LHCN-M2 (cell line): ENCODE measurements at places on chromosomes 7 and 10.
A peak's percentile ranks its signal among the peaks of the same experiment; 100 is the strongest.

DNA sequence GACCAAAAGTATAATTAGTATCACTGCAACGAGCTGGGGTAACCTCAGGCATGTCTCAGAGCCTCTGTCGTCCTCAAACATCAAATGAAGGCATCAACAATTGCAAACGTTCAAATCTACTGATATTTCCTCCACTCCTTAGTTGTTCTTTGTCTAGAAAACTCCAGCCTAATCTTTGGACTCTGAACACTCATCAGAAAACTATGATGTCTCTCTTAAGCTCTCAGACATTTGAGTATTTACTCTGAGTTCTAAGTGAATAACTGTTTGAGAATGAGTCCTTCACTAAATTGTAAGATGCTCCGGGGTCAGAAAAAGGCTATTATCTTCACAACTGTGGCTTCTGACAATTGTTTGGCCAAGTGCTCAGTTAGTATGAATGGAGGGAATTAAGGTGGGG is 536.4 kb downstream of the NRG3 start:
- DNase-seq: no peak

DNA sequence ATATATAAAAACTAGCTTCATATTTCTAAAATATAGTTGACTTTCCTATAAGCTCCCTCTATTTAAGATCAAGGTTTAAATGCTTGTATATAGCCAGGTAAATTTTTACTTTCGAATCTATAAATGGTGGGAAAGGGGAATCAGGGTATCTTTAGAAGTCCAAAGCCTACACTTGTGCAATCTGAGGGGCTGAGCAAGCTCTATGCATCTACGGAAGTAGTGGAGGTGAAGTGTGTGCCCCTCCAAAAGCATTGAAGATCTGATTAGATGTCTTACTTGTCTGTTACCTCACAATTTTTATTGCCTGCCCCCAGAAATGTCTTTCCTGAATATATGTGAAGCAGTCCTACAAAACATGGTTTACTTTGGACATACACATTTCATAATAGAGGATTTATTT is 1.6 kb downstream of the AKAP9 start:
- DNase-seq: no peak

DNA sequence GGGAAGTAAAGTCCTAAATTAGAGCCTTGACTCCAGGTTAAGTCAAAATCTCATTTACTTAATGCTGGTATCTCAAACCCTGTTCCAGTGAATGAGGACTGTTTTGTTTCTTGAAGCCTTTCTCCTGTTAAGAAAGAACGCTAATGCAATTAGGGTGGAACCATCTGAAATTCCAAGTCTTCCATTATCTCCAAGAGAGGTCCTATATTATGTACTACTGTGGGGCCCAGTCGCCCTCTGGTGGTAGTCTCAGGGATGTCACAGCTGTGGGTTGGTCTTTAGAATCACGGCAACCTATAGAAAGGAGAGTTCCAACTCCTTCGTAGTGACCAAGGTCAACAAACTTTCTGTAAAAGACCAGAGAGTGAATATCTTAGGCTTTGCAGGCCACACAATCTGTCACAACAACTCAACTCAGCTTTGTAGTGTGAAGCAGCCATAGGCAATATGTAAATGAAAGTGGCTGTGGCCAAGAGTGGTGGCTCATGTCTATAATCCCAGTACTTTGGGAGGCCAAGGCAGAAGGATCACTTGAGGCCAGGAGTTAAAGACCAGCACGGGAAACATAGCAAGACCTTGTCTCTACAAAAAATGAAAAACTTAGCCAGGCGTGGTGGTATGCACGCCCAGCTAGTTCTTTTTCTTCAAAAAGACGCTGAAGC is 9.3 kb downstream of the RPP38 start:
- DNase-seq: peak; percentile 66

- no peak for DNase-seq
These were observed 186.7 kb upstream of the ANK3 start for GRCh38 chr10:60576130-60577069.

- no peak for DNase-seq
These were observed 113.6 kb upstream of the MACROH2A2 start for GRCh38 chr10:69939061-69939460.

DNA sequence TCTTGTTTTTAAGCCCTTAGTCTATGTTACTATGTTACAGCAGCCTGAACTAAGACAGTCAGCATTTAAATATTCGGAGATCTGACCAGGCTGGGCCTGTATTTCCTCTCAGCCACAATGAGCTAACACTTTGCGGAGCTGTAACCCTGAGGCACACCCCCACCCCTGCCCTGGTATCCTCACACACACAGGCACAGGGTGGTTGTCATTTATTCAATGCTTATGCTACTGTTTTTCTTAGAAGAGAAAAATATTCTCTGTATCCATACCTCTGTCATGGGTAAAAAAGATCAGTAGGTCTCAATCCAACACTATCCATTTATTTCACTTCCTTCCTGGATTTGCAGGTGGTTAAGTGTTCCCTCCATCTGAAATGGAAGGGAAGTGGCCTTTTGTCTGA is 80.3 kb upstream of the TRIL start:
- peak; percentile 38 for DNase-seq

GRCh38 chr10:88990384-88991160 is at the start of gene FAS:
TSS of gene FAS (plus strand) at chr10:88990798. CDS start at chr10:88990877, 79 bp downstream.
- DNase-seq: peak; percentile 81
